A549 treated with Mapracorat at 1 μM for 4 hours (cell line): ENCODE measurements at places on chromosomes 1 and 21. TPM values are rescaled to one million over a fixed set of nuclear protein-coding genes. Genes with fewer than 3 reads are reported as not detected.

The PTPRC gene
- total RNA-seq: not detected in 5 replicates

The FCGR3B gene
- total RNA-seq: not detected in 5 replicates

The OR2L5 gene
- total RNA-seq: not detected in 5 replicates

The CFHR1 gene
- total RNA-seq: 0.15 to 0.23 TPM in 2 of 5 replicates, not detected in the others

The KANK4 gene
- 0.26 to 0.58 TPM (median 0.52 TPM) in 5 replicates for total RNA-seq

The KIF21B gene
- total RNA-seq: 1.3 to 2.6 TPM (median 2.2 TPM) in 5 replicates
